Fibroblast of lung (primary cell): ENCODE measurements at places on chromosomes 3 and 15. TPM values are rescaled to one million over a fixed set of nuclear protein-coding genes. Genes with fewer than 3 reads are reported as not detected.

IQCF5 gene
- total RNA-seq: not detected in 2 replicates

NMNAT3 gene
- 2.5 and 2.8 TPM in 2 replicates for total RNA-seq

NEK10 gene
- total RNA-seq: 16.4 and 23.0 TPM in 2 replicates

GXYLT2 gene
- total RNA-seq: 6.6 and 14.1 TPM in 2 replicates

FOXB1 gene
- not detected in 2 replicates for total RNA-seq

C3orf85 gene
- total RNA-seq: not detected in 2 replicates

FOXL2NB gene
- not detected in 2 replicates for total RNA-seq

RNF7 gene
- 27.2 and 38.6 TPM in 2 replicates for total RNA-seq

CCDC39 gene
- under 0.01 TPM in 2 replicates for total RNA-seq

PIGX gene
- 10.7 and 11.0 TPM in 2 replicates for total RNA-seq

TMEM207 gene
- total RNA-seq: not detected in 2 replicates

MRPL3 gene
- 80.1 and 81.4 TPM in 2 replicates for total RNA-seq

TRH gene
- total RNA-seq: not detected in 2 replicates

NGLY1 gene
- total RNA-seq: 32.1 and 34.0 TPM in 2 replicates

RPUSD3 gene
- total RNA-seq: 16.2 and 22.1 TPM in 2 replicates

MASP1 gene
- 56.2 and 328 TPM in 2 replicates for total RNA-seq

SEMA3B gene
- 51.6 and 85.2 TPM in 2 replicates for total RNA-seq

ARHGEF26 gene
- total RNA-seq: 1.3 and 2.1 TPM in 2 replicates
